Kidney (tissue), 22 donors: ENCODE measurements at places on chromosomes 5 and 9. TPM values are rescaled to one million over a fixed set of nuclear protein-coding genes. Genes with fewer than 3 reads are reported as not detected.

Gene ZBTB26
- polyA plus RNA-seq, result 3.4 TPM

- DNase-seq, result no peak
Observed at GRCh38 chr5:72561148-72561972, 54.1 kb upstream of the ZNF366 start.

DNA sequence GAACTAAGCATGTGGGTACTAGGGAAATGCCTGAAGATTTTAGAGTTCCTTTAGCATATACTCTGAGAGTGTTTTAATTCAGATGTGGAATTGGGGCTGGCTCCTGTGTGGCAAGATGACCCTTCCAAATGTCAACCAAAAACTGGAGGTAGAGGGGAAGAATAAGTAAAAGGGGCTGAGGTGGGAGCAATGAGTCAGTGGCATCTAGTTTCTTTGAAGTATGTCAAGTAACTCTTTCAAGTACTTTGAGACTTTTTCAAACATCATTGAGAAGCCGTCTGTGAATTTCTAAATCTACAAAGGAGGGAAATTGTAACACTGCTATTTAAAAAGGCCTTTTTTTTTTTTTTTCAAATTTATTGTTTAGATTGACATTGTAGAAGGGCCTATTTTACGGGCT, 184.4 kb downstream of the MAN2A1 start:
- DNase-seq, result no peak

DNA sequence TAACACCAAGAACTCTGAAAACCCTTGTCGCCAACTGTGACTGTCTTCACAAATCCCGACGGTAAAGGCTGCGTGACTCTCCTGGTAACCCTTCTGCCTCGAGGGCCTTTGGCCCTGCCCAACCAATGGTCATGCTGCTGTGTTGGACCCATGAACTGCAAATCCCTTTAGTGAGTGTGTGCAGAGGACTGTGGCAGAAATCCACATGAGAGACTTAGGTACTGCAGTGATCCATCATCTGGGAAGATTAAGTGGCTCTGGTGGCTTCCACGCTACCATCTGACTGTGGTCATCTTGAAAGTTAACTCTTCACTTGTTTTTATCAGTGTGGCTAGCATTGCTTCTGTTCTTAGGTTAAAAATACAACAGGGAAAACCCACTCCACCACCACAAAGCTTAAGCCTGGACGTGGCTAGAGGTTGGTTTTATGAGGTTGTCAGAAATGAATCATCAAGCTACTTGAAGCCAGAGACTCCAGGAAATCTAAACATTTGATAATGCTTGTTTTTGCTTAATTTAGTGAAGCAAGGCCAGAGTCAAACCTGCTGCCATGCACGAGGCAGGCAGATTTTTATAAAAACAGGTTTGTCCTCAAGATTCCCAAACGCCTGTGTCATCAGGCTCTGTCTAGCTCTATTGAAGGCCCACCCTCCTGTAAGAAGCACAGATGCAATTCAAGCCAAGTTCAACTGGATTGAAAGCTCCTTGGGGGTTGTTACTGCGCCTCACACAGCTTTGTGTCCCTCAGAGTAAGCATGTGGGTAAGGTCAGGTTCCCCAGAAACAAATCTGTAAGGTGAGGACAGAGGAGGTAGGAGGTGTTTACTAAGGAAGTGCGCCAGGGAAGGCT, 52.7 kb upstream of the ERCC6L2 start:
- DNase-seq, result no peak

DNA sequence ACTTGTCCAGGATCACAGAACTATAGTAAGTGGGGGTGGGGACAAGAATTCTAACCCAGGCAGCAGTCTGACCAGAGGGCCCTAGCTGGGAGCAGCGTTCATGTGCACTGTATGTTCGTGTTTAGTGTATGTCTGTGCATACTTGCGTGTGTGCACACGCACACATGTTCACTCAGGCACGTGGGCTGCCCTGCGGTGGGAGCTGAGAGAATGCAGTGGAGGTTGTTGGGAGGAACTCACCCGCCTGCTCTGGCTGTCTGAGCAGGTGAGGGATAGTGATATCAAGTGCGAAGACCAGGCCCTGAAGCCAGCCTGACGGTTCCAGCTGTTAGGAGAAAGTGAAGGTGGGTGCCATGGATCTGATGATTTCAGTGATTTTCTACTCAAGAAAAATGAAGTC, 942 bp downstream of the DCANP1 start:
- DNase-seq, result no peak

Gene SLC25A2
- polyA plus RNA-seq, result not detected

Gene PRSS3
- 2.8 TPM for polyA plus RNA-seq

Gene PCDHGC3
- 41.0 TPM for polyA plus RNA-seq

Gene PHPT1
- polyA plus RNA-seq, result 283 TPM
